K562 (cell line): ENCODE measurements at places on chromosomes 6 and 20. TPM values are rescaled to one million over a fixed set of nuclear protein-coding genes. Genes with fewer than 3 reads are reported as not detected.

DNA sequence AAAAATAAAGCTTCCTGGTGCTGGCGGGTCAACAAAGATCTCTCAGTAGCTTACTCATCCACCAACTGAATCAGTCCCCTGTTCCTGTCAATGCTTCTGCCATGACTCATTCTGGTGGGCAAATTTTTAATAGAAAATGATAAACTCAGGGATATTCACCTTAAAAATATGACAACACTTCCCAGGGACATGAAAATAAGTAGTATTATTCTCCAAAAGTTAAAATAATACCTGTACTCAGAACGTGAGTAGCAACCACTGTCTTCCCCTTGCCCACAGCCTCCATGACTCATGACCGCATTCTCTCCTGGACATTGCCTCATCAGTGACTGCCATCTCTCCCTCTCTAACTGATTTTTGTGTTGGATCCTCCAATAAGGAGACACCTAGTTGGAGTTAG is 552.3 kb downstream of the KIF16B start:
- no peaks in the 10 kb centered on the region for H3K4me1 ChIP-seq
- DNase-seq = no peak
- H3K4me3 ChIP-seq = no peak overlapping the region
- H3K27me3 ChIP-seq = no peaks in the 10 kb centered on the region
- H3K27ac ChIP-seq = no peak overlapping the region

DNA sequence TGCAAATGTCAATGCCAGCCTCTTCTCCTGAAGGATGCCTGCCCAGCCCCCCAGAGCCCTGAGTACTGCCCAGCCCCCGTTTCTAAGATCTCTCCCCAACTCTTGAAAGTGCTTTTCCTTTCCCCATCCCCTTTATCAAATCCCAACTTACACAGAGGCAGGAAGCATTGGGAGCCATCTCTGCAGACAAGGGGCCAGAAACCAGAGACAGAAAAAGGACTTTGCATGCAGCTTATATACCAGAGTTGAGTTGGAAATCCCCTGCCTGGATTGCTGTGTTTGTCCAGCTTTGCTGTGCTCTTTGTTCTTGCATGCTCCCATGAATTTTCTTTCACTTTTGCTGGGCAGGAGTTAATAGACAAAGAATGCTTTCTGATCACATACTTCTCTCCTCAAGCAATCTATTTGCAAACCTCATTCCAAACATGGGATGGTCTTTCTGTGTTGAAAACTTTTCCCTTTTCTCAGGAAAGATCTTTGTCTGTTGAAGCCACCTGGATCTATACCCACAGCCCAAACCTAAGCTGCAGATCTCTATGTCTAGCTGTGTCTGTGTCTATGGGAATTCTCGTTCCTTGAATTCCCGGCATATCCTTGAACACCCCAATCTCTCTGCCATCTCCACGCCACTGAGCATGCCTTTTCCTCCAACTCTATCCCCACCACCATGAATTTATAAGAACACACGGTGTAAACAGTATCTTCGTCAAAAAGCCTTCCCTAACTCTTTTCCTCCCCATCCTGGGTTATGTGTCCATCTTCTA is at the start of gene UBD:
Gene UBD, minus strand, starts transcription at position 209 of the 764 bp plus-strand sequence. Its CDS starts 31 bp downstream, at position 178.
- no peak for DNase-seq
- peaks cover 17% of the 10 kb centered on the region; the same call in 2 of the 3 replicates for H3K27me3 ChIP-seq
- no peak within 1 kb of the TSS for H3K27ac ChIP-seq
- no peaks in the 10 kb centered on the region for H3K36me3 ChIP-seq

GRCh38 chr6:39411465-39411864 is 89.0 kb upstream of the KCNK16 start:
- H3K4me1 ChIP-seq = no peaks in the 10 kb centered on the region
- H3K4me3 ChIP-seq = no peak overlapping the region
- H3K27me3 ChIP-seq = peaks cover 11% of the 10 kb centered on the region
- H3K27ac ChIP-seq = no peak overlapping the region
- no peak for DNase-seq

GRCh38 chr6:22716721-22717120 is 147.4 kb downstream of the HDGFL1 start:
- no peak overlapping the region for H3K4me3 ChIP-seq
- H3K4me1 ChIP-seq = no peaks in the 10 kb centered on the region
- no peak overlapping the region for H3K27ac ChIP-seq
- H3K27me3 ChIP-seq = no peaks in the 10 kb centered on the region

The FAM229B gene
- 4.0 and 4.3 TPM in 2 replicates for total RNA-seq

The TCP1 gene
- total RNA-seq = 627 and 658 TPM in 2 replicates
